ENCODE measurements at places on chromosomes 5 and 9. TPM values are rescaled to one million over a fixed set of nuclear protein-coding genes. Genes with fewer than 3 reads are reported as not detected.

MRNIP gene
- polyA plus RNA-seq: 24.3 TPM

GRCh38 chr9:33092634-33093033 is 16.2 kb upstream of the SMU1 start:
- DNase-seq: no peak

GRCh38 chr5:177291735-177292134 is 11.8 kb downstream of the RAB24 start:
- no peak for DNase-seq

GRCh38 chr9:127877566-127877998 is at the start of gene AK1:
Gene AK1, minus strand, starts transcription at chr9:127877675. Its CDS starts 3,058 bp downstream, at chr9:127874617.
- DNase-seq: peak; percentile 85

Data from brain (organoid and tissue), 16 donors.